ENCODE measurements at places on chromosomes 5 and 9. TPM values are rescaled to one million over a fixed set of nuclear protein-coding genes. Genes with fewer than 3 reads are reported as not detected.

DNA sequence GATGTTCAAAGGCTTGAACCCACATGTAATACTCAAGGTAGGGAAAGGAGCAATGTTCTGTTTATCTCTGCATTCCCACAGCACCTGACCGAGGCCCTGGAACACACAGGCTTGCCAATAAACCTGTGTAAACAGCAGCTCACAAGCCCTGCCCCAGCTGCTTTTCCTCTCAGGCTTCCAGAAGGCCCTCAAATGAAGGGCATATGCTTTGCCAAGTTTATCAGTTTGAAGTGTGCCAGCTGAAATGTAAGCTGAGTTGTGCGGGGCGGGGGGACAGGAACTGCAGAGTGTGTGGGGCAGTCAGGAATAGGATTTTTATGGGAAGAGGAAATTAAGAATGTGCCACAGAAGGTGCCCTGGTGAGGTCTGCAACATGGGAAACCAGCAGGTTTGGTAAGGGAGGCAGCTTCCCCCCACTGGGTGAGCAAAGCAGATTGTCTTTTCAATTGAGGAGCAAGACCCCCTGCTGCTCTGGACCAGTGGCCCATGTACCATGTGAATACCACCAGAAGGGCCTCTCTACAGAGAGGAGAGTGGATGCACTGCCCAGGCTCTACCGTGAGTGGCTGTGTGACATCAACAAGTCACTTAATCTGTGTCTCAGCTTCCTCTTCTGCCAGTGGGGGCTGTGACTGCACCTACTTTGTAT lies 194.8 kb downstream of the SPOCK1 start:
- DNase-seq = no peak

Gene MAT2B
- total RNA-seq = 107 TPM

DNA sequence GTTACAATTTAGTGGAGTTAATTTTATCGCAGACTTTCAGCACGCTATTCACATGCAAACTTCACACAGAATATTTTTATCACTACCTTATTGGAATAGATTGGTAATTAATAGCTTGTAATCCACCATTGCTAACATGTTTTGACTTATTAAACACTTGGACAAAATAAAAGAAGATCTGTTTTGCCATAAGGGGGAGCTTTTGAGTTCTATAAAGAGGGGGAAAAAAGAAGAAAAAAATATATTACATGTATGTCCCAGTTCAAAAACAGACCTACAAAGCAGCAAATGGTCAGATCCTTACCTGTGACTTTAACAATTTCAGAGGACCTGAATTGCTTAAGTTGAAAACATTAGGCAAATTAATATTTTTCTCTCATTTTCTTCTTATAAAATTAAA lies 1.2 kb upstream of the PAPPA start:
- DNase-seq = peak; percentile 70

DNA sequence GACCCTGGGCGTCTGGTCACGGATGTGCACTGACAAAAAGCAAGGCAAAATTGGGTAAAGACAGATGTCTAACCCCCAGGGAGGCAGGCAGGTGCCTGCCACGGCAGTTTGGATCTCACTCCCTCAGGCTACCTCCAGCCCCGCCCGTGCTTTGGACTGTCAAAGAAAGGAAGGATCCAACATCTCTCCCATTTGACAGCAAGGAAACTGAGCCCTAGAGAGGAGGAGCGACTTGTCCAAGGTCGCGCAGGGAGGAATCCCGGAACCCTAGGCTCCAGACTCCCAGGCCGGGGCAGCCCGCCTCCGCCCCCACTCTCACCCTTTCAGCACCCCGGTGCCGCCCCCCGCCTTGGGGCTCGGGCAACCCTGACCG lies 376 bp downstream of the GOLGA1 start:
- DNase-seq = no peak

GRCh38 chr5:96110300-96110699 lies 148.6 kb upstream of the ELL2 start:
- no peak for DNase-seq

Data from IMR-90 (cell line).